Left forelimb (tissue), 1 donor: ENCODE measurements at places on chromosomes 6 and 20.

DNA sequence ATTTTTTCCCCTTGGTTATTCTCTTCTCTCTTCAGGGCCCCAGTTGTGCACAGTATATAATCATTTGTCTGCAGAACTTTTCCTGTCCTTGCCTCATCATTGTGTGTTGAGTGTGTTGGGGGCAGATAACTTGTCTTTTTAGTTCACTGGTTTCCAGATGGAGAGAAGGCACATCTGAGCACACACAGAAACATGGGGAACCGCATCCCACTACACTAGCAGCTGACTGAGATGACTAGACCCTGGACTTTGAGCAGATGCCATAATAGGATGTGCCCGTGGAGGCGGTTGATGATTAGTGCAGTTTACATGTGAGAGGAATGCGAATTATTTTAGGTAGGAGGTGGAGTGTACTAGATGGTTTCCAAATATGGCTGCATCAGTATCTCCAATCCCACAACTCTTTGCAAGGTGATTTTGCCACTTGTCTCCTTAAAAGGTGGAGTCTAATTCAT lies 26.5 kb upstream of the SH3BGRL2 start:
- no peak for DNase-seq

DNA sequence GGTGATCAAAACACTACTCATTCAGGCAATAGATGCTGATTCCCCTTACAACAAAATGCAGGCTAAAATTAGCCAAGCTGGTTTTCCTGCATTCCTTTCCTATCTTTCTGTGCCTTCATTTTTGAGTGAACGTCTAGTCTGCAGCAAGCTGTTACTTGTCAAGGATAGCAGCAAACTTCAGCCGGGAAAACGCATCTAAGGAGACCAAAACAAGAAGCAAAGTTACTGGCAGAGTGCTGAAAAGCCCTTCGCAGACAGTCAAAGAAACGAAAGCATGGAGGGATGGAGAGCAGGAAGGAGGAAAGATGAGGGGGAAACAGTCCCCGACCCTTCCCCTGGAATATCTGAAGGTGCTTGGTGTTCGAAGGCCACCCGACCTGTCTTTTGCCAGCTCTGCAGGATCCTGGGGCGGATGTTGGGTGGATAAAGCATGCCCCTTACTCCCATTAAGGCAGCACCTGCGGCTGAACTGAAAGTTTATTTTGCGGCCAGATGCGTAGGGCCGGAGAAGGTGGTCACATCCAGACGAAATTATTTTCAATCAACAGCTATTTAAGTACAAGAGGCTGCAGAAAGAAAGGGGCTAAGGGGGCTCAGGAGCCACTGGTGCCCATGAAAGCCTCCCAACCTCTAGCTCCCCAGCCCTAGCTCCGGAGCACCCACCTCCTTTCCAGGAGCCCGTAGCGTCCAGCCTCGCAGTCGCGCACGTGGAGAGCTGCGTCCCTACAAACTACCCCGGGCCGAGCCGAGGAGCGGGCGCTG lies 538 bp downstream of the FERMT1 start:
- DNase-seq: no peak

DNA sequence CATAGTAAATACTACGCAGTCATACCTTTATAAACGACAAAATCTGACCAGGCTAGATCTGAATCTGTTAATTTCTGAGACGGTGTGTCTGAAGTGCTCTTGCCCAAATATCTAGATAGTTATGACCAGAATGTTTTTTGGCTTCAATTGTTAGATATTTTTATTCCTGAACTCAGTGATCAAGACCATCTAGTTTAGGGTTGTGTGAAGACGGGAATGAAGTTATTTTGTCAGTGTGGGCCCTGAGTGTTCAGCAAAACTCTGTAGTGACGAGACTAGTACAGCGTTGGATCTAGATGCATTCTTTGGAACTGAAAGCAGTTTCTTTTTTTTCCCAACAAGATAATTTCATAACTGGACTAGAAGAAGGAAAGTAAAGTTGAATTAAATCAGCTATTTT lies 3.1 kb downstream of the STXBP5 start:
- no peak for DNase-seq

DNA sequence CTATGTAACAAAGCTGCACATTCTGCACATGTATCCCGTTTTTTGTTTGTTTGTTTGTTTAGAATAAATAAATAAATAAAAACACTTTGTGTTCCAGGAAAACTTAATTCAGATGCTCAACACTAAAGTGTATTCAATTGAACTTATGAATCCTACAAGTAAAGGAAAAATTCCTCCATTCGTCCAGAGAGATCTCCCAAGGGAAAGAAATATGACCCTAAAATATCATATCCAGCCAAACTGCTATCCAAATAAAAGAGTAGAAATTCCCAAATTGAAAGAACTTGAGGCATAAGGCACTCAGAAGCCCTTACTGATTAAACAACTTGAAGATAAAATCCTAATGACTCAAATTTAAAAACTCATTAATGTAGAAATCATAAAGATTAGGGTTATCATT lies 90.4 kb downstream of the MOXD1 start:
- DNase-seq: no peak

- DNase-seq: no peak
These were observed 24.8 kb upstream of the RIMS4 start for GRCh38 chr20:44835116-44835515.

DNA sequence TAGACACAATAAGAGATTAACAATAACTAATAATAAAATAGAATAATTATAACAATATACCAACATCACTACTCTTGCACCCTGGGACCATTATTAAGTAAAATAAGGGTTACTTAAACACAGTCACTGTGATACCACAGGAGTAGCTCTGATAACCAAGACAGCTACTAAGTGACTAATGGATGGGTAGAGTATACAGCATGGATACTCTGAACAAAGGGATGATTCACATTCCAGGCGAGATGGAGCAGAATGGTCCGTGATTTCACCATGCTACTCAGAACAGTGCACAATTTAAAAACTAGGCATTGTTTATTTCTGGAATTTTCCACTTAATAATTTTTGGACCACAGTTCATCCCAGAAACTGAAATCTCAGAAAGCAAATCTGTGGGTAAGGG lies 80.0 kb upstream of the FUT9 start:
- DNase-seq: no peak

GRCh38 chr6:6002005-6002847 lies 4.5 kb downstream of the NRN1 start:
- DNase-seq: no peak

DNA sequence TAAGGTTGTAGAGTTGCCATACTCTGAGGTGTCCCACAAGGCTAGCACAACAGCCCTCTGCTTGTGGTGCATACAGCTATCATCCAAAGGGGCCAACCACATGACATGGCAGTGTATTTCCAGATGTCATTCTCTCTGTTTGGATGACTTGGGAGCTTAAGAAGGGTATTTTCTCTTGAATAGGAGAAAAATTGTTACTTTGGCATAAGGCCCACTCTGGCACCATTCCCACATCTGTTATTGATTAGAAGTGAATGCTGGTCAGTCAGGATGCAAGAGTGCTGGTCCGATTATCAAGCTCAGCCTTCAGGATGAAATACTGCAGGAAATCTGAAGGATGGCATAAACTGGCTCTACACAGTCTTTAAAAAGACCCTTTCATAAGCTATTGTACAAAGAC lies 83.6 kb upstream of the C20orf144 start:
- no peak for DNase-seq

GRCh38 chr20:63596423-63596822 lies 22.4 kb upstream of the HELZ2 start:
- DNase-seq: no peak

DNA sequence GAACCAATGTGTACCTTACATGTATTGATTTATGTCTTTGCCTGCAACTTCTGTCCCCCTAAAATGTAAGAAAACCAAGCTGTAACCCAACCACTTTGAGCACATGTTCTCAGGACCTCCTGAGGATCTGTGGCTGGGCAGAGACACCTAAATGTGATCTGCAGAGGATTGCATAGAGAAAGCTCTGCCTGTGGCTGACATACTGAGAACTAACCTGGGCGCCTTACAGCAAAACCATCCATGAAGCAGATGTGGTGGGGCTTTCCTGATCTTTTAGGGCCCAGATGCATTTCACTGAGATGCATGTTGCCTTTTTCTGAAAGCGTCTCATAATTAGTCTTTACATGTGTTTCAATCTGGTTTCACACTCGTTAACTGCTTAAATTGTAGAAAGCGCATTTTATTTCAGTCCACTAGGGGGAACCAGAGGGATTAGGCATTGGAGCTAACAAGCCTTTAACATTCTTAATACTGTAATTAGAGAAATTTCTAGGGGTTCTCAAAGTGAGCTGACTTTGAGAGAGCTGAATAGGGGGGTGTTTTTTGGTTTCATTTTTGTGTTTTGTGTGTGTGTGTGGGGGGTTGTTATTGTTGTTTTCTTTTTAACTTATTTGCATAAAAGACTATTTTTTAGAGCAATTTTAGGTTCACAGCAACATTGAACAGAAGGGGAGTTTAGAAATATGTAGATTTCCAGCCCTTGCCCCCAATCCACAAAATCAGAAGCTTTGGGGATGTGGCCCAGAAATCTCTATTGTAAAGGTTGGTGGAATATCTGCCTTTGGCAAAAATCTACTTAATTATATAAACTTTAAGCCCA lies 50.9 kb upstream of the FAM184A start:
- no peak for DNase-seq

DNA sequence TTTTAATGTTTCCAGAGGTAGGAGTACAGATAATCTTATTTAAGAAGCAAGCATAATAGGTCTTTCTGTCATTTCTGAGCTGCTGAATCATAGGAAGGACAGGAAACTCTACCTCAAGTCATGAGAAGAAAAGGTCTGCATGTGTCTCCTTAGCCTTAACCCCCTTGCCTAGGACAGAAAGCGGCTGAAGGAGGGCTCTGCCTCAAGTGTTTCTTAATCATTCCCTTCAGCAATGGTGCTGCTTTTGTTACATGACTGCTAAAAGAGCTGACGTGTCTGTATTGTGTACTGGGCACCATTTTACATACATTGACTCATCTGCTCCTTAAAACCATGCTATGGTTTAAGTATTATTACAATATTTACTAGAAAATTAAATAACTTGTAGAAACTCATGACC lies 564.0 kb upstream of the AGPAT4 start:
- no peak for DNase-seq

- DNase-seq: no peak
These were observed 75.9 kb downstream of the PLCG1 start for GRCh38 chr20:41213150-41213820.

DNA sequence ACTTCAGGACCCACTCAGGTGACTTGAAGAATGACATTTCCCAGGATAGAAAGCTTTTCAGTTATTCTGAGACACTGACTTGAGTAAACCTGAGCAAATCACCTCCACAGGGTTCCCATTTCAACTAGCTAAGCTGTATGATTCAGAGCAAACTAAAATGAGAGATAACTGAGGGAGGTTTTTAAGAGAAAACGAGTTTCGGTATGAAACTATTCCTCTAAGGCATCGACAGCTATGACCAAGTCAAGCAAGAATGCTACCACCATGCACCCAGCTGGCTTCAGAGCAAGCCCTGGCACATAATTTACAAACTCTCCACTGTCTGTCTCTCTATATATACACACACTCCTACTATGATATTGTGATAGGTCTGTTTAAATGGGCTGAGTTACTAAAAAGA lies 75.4 kb downstream of the PERP start:
- DNase-seq: no peak

- no peak for DNase-seq
These were observed 42.7 kb upstream of the HINT3 start for GRCh38 chr6:125913864-125914351.

- no peak for DNase-seq
These were observed 19.7 kb upstream of the MTCL3 start for GRCh38 chr6:127538750-127539264.

DNA sequence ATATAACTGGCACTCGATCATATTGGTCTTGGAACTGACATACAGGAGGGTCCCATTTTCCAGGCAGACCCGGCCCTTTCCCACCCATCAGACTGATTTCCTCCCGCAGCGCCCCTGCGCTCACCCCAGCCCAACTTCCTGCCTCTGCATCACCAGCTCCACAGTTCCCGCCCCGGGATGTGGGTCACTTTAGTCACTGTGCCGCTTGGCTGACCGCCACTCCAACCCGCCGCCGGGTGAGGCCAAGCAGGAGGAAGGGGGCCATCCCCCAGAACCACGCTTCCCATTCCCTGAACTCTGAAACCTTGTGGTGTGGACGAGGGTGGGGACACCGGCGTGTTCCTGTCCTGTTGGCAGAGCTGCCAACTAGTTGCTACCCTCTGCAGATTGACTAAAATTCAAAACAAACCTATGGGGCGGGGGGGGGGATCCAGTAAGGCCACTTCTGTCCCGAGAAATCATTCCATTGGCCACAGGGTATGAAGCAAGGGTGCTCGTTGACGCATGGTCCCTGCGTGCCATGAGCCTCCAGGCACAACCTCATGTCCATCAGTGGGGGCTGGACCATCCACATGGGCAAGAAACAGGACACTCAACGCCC lies 12.3 kb downstream of the TGM2 start:
- peak; percentile 80 for DNase-seq

- DNase-seq: no peak
These were observed 32.3 kb downstream of the UST start for GRCh38 chr6:148779142-148779562.

DNA sequence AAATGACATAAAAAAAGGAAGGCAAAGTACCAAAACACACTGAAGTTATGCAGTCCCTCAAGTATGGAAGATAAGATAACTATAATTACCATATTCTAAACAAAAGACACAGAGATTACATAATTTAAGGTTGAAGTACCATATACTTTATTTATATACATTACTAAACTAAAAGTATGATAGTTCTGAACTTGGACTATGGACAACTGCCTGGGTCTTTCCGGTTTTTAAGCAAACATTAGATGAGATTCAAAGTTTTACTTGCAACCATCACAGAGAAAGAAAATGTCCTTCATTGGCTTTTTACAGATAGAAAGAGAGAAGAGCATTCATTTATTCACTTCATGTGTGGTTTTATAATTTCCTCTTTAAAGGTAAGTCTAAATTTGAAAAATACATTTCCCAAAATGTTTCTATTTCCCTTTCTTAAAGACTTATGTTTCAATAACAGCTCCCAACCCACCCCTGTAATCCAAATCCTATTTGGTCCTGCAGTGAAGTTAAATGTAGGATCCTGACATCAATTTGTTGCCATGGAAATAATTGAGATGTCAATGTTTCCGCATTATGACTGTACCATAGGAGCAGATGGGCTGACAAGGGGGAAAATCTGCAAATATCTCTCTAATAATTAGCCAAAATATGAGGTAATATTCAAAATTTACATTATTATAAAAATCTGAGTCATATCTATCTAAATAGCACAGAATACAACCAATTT lies 63.7 kb downstream of the PTPRK start:
- no peak for DNase-seq

DNA sequence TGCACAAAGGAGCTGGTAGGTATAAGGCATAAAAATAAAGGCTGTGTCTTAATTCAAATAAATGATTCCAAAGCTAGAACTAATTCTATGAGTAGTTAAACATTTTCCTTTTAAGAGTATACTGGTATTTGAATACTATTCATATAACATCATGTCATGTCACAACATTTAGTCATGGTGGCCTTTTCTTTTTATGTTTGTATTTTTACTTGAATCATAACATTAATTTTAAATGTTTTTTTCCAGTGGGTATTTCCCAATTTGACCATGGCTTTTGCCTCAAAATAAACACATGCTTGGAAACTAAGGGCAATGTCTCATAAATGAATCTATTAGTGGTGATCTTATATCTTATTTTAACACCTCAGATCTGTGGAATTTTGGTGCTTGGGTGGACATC lies 177.1 kb downstream of the CD109 start:
- no peak for DNase-seq
